ENCODE measurements at places on chromosomes 4 and X.
A peak's percentile ranks its signal among the peaks of the same experiment; 100 is the strongest.

DNA sequence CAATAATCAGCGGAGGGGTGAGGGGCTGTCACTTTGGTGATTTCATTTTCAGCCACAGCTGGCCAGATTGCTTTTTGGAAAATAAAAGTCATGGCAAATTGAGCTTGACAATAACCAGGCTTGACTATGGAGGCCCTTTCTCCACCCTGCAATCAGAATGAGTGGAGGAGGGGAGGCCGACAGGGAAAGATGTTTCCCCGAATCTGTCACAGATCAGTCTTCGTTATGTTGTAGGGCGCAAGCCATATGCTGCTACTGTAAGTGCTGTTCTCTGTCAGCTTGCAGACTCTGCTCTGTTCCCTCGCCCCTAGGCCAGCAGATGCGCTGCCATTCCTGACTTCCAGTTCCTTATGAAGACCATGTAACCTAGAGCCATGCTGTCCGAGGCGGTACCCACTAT, 114.1 kb downstream of the MGST2 start:
- DNase-seq: no peak

- no peak for DNase-seq
Observed at GRCh38 chr4:129085472-129085871, 7.9 kb downstream of the SCLT1 start.

- DNase-seq: no peak
Observed at GRCh38 chr4:143374771-143375170, 38.1 kb downstream of the GAB1 start.

- no peak for DNase-seq
Observed at GRCh38 chrX:8960957-8961468, 72.9 kb downstream of the FAM9B start.

DNA sequence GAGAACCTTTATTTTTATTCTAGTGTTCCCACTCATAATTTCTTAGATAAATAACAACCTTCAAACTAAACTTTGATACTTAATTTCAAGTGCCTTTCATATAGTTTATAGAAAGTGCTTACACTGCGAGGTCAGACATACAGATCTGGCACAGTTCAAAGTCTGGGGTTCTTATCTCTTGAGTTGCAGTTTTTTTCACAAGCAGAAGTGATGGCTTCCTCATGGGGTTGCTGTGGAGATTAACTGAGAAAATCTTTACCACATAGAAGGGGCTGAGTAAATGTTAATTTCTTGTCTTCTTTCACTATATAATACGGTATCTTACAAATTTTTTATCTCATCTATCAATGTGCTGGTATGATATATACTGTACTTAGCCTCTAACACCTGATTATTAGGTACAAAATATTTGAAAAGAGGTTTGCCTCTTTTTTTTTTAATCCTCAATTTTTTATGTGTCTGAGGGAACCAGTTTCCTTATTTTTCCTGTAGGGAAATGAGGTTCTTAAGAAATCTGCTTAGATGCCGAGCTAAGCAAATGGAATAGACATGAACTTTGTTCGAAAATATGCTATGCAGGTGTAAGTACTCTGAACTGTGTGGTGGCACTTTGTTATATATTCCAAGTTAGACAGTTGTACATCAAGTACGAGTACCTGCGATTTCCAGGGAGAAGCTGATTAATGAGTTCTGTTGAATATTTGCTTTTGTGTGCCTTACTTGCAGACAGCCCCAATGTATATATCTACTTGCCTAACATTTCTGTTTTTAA, 3.3 kb downstream of the ING2 start:
- no peak for DNase-seq

GRCh38 chr4:144300616-144301015, 160.1 kb upstream of the GYPA start:
- no peak for DNase-seq

GRCh38 chr4:165006456-165006855, 25.3 kb upstream of the TRIM60 start:
- no peak for DNase-seq

DNA sequence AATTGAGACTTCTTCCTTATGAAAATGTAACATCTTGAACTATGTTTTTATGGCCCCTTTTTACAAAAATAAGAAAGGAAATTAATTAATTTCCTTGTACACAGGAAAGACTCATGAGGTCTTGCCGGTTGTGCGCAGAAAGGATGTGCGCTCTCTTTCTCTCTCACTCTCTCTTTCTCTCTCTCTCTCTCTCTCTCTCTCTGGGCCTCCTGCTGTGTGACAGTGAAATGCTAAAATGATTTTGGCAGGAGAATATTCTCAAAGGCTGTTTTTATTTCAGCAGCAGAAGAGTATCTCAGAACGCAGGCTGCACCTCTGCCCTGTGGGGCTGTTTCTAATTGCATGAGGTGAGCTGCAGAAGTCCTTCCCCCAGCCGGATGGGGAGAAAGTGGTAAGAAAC, 349.0 kb downstream of the MID1IP1 start:
- DNase-seq: no peak

- DNase-seq: no peak
Observed at GRCh38 chrX:17922303-17922702, 61.2 kb upstream of the RAI2 start.

- no peak for DNase-seq
Observed at GRCh38 chr4:103400405-103400804, 202.3 kb upstream of the CENPE start.

GRCh38 chrX:65647801-65648200, 19.7 kb upstream of the MSN start:
- no peak for DNase-seq

- peak; percentile 1 for DNase-seq
Observed at GRCh38 chr4:157978680-157979361, 194.0 kb downstream of the GASK1B start.

DNA sequence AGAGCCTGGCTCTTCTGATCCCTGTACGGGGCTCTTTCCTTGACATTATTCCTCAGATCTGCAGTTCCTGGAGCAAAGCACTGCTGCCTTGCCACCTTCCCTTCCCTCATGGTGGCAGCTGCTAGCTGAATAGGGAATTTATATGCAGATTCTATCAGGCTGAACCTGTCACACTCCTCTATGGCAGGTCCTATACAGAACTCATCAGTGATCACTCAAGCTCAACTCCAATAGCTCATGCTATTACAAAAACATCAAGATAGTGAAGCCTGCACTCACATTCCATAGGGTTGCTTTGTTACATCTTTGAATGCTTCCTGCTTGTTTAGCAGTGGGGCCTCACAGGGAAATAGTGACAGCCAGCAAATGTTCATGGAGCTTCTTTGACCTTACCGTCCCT, 71.7 kb downstream of the SLC2A9 start:
- no peak for DNase-seq

GRCh38 chrX:106742193-106742592, 15.7 kb downstream of the RNF128 start:
- DNase-seq: no peak

DNA sequence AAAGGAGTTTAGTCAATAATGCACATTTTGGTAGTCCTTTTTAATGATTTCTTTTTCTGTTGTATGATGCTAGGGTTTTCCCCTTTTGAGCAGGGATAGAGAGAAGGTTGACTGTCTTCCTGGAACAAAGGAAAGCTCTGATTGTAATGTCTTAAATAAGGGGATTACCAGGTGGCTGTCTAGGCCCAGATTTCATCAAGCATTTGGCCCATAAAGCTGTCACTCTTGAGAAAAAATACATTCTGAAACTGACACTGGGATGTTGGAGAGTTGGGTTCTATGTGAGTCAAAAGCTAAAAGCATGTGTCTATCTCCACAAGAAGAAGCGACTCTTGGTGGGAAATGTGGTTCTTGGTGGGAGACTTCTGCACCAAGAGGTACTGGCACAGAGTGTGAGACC, 26.4 kb downstream of the KIAA1210 start:
- DNase-seq: no peak

- peak; percentile 43 for DNase-seq
Observed at GRCh38 chrX:104112326-104112951, at the start of gene ZCCHC18. Gene ZCCHC18 (plus strand): TSS chrX:104112523. CDS start chrX:104114112, 1,589 bp downstream.

- DNase-seq: no peak
Observed at GRCh38 chr4:182874797-182875345, 42.3 kb downstream of the DCTD start.

DNA sequence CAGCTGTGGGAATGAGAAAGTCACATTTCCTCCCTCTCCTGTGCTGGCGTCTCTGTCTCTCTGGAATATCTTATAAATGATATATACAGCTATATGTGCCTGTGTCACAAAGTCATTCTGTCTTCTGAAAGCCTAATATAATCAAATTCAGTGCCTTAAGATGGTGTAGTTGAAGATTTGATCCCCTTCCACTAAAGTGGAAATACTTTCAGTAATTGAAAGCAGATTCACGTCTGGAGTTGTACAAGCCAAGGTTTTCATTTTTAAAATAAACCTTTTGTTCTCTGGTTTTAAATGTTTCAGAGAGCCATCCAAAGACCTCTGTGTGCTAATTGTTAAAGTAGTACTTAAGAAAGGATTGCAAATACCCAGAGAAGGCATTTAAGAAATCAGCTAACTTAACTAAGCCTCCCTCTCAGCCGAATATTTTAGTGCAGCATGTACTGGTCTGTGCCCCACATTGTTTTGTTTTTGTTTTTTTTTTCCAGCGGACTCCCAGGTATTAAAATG, 206.8 kb downstream of the TENM3 start:
- DNase-seq: no peak

DNA sequence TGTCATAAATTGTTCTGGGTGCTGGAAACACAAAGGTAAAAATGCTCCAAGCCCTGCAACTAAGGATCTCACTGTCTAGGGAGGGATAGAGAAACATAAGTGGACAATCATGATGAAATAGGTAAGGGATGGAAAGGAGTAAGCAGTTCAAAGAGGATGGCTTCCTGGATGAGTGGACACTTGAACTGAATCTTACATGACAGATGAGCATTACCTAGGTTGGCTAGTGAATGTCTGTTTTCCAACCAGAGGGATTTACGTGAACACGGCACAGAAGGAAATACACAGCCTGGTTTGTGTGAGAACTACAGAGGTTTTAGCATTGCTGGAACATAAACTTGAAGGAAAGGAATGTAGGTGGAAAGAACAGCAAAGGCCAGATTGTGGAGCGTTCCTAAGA, 150.2 kb upstream of the GALNT7 start:
- no peak for DNase-seq

DNA sequence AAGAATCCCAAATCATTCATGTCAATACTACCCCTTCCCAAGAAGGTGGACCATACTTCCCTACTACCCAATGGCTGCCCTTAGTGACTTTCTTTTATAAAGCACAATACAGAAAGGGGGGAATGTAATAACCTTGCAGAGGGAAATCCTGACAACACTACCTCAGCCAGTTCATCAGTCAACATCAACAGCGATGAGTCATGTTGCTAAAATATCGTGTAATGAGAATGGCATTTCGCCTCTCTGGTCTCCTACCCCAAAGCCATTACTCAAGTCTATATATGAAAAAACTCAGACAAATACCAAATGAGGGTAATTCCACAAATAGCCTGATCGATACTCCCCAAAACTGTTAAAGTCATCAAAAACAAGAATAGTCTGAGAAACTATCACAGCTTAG, 3.3 kb upstream of the MAGEA8 start:
- no peak for DNase-seq

DNA sequence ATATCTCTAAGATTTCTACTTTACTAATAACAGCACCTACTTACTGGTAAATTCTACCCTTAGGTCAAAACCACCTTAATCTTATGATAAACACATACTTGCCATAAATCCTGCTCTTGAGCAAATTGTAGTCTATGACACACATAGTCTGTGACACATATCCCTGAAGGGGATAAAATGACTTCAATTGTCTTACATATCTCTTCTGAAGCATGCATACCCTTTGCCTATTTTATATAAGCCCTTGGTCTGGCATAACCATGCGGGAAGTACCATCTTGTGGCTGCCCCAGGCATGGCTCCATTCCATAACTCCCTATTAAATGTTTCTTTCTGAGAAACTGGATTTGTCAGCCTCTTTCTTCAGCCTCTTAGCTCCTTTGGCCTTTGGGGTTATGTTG, 248.9 kb downstream of the SLC7A11 start:
- no peak for DNase-seq

DNA sequence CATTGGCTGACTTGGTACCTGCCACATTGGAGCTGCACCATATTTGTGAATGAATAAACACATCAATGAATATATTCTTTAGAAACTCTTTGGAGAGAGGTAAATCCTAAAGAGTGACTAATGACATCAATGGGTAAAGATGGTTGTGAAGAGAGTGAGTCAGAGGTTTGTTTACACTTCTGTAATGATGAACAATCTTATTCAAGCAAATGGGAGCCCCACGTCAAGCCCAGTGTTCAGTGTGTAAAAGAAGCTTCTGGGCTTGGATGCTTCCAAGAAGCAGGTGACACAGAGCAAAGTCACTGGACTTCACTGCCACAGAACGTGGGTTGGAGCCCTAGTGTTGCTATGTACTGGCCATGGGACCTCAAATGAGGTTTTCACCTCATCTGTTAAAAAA, 319.0 kb downstream of the STK32B start:
- no peak for DNase-seq

DNA sequence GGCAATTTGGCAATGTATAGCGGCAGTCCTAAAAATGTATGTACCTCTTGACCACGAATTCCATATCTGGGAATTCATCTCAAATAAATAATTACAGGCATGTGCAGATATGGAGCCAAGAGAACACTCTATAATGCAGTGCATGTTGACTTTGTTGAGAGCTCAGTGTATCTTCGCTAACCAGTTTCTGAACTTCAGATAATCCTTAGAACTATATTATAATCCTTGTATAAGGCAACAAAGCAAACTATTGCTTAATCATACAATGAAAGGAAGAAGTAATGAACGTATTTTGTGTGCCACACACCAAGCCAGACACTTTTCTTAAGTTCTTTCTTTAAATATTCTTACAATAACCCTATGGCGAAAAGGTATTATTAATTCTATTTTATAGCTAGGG, 168.5 kb downstream of the SMIM20 start:
- no peak for DNase-seq

GRCh38 chr4:79653871-79654270, 245.8 kb upstream of the GK2 start:
- DNase-seq: no peak

GRCh38 chr4:94636004-94636403, 121.8 kb upstream of the BMPR1B start:
- DNase-seq: no peak

DNA sequence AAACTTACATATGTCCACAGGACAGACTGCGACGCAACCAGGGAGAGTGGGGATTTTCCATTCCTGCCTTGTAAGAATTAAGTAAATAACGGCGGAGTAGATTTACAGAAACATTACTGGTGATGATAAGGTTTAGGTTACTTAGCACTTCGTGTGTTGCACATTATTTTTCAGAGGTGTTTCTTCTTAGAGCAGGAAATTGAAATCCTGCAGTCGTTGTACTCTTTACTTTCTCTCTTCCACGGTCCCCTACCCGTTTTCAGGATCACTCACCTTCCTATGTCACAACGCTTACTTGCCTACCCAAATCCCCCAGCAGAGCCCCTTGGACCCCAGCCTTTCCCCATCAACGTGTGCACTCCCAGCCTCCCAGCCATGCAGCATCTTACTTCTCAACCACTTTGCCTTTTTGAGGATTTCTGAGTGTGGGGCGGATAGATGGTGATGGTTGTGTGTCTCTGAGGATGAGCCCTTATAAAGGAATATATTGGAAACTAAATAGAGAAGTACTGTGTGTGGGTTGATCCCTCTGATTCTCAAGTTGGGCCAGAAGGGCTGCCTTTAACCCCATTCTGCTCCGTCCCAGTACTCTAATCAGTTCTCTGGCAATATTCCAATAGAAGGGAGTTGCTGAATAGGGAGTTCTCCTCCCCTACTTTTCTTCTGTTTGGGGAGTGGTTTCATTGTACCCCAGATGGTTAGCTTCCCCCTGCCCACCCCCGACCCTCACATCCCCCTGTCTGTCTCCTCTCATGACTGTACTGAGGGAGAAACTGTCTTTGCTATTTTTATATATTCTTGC, 1.6 kb downstream of the MID2 start:
- DNase-seq: no peak

- no peak for DNase-seq
Observed at GRCh38 chrX:29044423-29045184, 457.4 kb downstream of the IL1RAPL1 start.

All from stimulated activated naive B cell treated with anti-CD40 and anti-IgM and Interleukin-4, amounts not matched to agents 10 μg/mL and 1 μg/mL and 100 μg/mL, for 72 hours (primary cell).